AG04449 (cell line): ENCODE measurements at places on chromosomes 11 and 22.

GRCh38 chr22:22902247-22903001 is 14.8 kb downstream of the IGLL5 start:
- DNase-seq, result no peak

DNA sequence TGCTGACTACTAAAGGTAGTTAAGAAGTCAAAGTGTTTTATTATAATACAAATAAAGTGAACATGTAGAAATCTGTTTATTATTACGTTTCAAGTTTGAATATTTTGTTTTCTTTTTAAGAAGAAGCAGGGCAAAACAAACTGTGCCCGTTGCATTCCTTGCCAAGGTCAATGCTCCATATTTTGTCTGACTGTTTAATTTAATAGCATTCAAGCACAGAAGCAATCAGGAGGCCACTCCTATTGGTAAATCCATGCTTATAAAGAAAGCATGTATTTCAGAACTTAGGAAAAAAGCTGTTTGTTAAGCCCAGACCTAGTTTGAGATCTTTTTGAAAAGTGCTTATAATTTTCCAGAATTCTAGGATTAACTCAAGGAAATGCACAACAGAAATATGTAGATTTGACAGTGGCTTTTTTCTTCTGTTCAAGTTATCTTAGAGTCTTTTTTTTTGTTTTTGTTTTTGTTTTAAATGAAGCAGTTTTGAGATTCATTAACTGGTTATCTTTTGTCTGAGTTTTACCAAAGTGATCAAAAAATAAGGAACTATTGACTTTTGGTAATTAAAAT is 51.7 kb downstream of the ARHGAP42 start:
- DNase-seq, result no peak

- DNase-seq, result no peak
Observed at GRCh38 chr22:21000207-21000986, 1.5 kb downstream of the THAP7 start.

- no peak for DNase-seq
Observed at GRCh38 chr11:109934151-109934550, 159.0 kb upstream of the ZC3H12C start.

DNA sequence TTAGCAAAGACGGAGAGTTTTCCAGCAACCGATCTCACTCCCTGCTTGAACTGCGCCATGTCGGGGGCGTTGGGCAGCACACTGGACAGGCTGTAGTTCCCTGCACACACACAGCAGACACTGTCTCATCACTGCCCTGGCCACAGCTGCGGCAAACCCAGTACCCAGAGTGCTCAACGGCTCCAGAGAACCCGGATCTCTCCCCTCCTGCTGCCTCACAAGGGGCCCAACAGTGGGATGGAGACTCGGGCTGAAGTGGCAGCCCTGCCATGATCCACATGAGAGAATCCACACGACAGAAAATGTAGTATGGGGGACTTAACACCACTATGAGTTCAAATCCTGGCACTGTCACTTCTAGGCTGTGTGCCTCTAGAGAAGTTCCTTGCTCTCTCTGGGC is 58.0 kb downstream of the ARFGAP3 start:
- DNase-seq, result no peak

GRCh38 chr22:43270314-43270908 is 72.8 kb downstream of the SCUBE1 start:
- DNase-seq, result no peak
